ENCODE measurements at places on chromosomes 6 and 20.

GRCh38 chr20:9144643-9145042 lies 75.8 kb downstream of the PLCB4 start:
- DNase-seq, result no peak

GRCh38 chr6:35084041-35084491 lies 57.1 kb downstream of the TCP11 start:
- no peak for DNase-seq

DNA sequence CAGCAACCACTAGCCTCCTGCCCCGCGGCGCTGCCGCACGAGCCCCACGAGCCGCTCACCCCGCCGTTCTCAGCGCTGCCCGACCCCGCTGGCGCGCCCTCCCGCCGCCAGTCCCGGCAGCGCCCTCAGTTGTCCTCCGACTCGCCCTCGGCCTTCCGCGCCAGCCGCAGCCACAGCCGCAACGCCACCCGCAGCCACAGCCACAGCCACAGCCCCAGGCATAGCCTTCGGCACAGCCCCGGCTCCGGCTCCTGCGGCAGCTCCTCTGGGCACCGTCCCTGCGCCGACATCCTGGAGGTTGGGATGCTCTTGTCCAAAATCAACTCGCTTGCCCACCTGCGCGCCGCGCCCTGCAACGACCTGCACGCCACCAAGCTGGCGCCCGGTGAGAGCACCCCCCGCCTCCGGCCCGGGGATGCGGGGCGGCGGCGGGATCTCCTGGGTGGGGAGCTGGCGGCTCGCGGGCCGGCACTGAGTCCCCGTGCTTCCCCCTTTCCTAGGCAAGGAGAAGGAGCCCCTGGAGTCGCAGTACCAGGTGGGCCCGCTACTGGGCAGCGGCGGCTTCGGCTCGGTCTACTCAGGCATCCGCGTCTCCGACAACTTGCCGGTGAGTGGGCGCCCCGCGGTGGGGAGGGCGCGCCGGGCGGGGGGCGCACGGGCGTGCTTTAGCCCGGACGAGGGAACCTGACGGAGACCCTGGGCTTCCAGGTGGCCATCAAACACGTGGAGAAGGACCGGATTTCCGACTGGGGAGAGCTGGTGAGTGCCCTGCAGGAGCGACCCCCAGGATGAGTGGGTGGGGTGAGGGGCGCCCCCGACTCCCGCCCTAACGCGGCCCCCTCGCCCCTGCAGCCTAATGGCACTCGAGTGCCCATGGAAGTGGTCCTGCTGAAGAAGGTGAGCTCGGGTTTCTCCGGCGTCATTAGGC lies 585 bp downstream of the PIM1 start:
- peak; percentile 58 for DNase-seq

GRCh38 chr6:17881085-17881858 lies 106.2 kb downstream of the KIF13A start:
- no peak for DNase-seq

DNA sequence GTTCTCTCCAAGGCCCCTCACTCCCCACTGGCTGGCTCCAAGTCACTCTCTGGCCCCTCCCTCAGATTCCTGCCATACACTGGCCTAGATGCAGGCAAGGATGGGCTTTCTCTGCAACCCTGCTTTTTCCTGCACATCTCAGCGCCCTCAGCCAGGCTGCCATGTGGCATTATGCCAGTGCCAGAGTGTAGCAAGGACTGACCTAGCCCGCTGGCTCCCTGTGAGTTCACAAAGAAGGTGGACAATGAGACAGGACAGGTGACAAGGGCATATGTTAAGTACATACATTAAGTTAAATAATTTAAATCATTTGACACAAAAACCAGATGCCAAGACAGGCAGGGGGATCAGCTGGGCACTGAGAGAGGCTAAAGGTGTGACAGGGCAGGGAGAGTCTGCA lies 394.6 kb downstream of the ZFAND3 start:
- DNase-seq, result no peak

GRCh38 chr6:139751179-139751578 lies 376.7 kb upstream of the CITED2 start:
- DNase-seq, result no peak

GRCh38 chr6:73642530-73642929 lies 11.3 kb downstream of the SLC17A5 start:
- DNase-seq, result no peak

DNA sequence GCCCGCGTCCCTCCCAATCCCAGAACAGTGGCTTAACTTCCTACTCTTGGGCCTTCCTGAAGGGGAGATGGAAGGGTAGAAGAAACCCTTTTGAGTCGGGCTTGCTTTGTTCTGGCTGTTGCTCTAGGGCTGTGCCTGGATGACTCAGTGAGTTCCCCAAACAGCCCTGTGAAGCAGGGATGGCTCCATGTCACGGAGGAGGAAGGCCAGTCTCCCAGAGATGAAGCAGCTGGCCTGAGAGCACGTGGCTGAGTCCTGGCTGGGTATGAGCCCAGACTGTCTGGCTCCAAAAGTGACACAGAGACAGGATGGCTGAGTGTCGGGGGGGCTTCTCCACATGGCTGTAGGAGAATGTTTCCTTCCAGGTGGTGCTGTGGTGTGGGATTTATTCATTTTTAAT lies 4.6 kb downstream of the SYTL3 start:
- no peak for DNase-seq
